ENCODE measurements at places on chromosomes 3 and 15.
A peak's percentile ranks its signal among the peaks of the same experiment; 100 is the strongest.

DNA sequence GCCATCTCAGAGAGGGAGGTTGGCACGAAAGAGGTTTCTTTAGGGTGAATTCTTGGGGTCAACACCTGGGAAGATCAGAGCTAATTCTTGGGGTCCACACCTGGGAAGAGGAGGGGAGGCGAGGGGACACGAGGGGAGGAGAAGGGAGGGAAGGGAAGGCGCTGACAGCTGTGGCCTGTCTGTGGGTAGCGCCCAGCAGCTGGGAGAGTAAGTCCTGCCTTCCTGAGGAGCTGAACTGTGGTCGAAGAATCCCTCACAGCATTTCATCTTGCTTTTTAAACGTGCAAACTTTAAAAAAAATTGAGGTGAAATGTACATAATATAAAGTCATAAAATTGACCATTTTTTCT is 63.2 kb upstream of the CGNL1 start:
- DNase-seq = no peak

- DNase-seq = no peak
These were observed 703.7 kb downstream of the NLGN1 start for GRCh38 chr3:174101244-174101643.

GRCh38 chr3:82627733-82628132 is 866.3 kb upstream of the GBE1 start:
- no peak for DNase-seq

GRCh38 chr3:139293665-139294023 is 50.2 kb upstream of the MRPS22 start:
- DNase-seq = no peak

DNA sequence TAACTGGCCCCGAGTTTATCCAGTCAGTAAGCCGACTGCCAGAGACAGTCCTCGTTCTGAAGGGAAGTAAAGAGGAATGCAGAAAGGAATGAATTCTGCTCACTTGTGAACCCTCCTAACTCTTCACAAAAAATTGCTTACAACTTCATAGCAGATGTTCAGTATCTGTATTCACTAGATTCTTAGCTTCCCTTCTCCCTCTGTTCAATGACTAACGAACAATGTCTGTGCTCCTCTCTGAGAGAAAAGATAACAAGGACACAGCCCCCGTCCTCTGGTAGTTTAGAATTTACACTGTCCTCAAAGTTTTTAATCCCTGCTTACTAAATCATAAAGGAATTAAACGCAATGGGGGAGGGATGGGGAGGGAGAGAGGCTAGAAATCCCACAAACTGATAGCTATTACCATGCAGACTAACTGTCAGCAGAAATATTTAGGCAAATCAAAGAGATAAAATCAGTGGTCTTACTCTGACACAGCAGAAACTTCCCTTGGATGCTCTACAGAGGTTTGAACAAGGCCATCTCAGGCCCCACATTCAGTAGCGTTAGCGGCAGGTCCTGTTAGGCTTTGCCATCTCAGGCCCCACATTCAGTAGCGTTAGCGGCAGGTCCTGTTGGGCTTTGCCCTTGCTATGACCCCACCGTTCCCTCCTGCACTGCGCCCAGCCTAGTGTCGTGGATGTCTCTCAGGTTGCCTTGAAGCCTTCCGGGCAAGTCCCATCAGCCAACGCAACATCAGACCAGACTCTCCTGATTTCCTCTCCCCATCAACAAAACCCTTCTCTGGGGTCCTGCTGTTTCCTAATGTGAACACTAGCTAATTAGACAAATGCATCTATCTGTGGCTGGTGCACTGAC is 23.4 kb downstream of the NRROS start:
- DNase-seq = no peak

DNA sequence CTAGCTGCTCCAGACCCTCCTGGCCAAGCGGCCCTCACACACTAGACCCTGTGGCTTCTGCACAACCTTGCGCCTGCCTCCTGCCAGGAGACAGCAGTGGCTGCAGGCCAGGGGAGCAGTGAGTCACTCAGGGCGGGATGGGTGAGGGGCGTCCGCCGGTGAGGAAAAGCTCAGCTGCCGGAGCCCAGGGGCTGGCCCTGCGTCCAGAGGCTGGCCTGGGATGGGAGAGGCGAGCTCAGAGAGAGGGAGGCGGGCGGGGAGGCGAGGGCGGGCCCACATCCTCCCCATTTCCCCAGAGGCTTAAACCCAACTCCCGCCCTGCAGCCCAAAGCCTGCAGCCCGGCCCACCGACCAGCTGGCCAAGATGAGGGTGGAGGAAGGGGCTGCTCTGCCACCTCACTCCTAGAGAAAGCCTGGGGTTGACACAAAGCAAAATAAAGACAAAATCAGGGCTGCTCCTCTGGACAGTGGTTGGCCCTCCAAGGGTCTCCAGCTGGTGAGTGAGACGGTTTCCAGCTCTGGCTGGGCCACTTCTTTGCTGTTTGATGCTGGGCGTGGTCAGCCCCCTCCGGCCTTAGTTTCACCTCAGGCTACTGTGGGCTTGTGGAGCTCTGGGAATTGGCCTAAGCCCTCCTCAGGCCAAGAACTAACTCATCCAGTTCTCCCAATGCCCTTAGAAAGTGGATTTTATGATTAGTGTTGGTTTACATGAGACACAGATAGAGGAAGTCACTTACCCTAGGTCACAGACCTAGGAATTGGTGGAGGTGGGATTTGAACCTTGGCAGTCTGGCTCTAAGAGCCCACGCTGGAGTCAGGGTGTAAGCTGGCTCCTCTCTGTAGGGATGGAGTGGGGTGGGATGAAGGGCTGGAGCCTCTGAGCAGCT is 50.6 kb downstream of the IQSEC1 start:
- peak; percentile 75 for DNase-seq

- no peak for DNase-seq
These were observed 179.8 kb downstream of the SLCO3A1 start for GRCh38 chr15:92033314-92033713.

- no peak for DNase-seq
These were observed 132.6 kb upstream of the COL8A1 start for GRCh38 chr3:99505646-99506269.

DNA sequence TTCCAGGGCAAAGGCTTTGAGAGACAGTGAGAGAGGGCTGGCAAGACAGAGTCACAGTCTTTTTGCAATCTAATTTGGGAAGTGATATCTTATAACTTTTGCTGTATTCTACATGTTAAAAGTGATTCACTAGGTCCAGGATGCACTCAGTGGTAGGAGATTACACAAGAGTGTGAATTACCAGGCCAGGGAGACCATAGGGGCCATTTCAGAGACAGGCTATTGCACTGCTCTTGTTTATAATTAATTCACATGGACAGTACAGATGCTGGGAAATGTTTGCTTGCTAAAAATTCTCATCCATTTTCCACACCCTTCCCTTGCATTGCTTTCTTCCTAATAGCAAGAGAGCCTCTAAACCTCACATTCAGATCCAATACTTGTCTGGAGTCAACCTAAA is 22.6 kb upstream of the POMGNT2 start:
- no peak for DNase-seq

GRCh38 chr15:34214135-34214534 is 4.2 kb upstream of the KATNBL1 start:
- peak; percentile 41 for DNase-seq

GRCh38 chr3:124602980-124603627 is 127.1 kb upstream of the UMPS start:
- no peak for DNase-seq

GRCh38 chr3:101615525-101615924 is 41.5 kb downstream of the PCNP start:
- no peak for DNase-seq

DNA sequence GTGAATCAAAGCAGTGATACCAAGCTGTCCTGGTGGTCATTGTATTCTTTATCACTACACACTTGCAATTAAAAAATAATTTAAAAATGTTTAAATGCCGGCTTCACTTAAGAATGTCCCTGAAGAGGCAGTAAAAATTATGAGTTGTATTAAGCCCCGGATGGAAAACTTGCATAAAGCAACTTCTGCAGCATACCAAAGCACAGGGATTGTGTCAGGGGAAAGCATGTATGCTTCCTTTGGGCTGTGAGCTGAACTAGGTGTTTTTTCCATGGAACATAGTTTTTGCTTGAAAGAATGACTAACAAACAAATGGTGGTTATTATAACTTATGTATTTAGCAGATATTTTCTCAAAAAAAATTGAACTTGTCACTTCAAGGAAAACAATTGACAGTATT is 143.1 kb downstream of the ARNT2 start:
- DNase-seq = no peak

GRCh38 chr3:197015790-197016736 is 13.6 kb downstream of the MELTF start:
- DNase-seq = no peak

DNA sequence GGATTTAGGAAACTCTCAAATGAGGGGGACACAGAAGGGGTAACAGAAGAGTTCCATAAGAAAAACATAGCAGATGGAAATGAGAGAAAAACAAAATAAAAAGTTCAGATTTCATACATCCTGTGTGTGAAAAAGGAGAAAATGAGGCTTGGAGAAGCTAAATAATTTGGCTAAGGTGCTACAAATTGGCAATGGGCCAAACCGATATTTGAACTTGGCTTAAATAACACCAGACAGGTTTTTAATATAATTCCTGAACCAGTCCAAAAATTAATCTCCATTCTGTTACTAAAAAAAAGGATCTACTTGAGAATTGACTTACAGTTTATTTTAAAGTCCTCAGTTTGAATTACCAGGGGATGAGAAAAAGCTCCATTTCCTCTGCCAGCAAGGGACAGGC is 342.9 kb upstream of the DPH6 start:
- no peak for DNase-seq

- DNase-seq = peak; percentile 11
These were observed 43.1 kb upstream of the TRPC1 start for GRCh38 chr3:142680710-142681109.

DNA sequence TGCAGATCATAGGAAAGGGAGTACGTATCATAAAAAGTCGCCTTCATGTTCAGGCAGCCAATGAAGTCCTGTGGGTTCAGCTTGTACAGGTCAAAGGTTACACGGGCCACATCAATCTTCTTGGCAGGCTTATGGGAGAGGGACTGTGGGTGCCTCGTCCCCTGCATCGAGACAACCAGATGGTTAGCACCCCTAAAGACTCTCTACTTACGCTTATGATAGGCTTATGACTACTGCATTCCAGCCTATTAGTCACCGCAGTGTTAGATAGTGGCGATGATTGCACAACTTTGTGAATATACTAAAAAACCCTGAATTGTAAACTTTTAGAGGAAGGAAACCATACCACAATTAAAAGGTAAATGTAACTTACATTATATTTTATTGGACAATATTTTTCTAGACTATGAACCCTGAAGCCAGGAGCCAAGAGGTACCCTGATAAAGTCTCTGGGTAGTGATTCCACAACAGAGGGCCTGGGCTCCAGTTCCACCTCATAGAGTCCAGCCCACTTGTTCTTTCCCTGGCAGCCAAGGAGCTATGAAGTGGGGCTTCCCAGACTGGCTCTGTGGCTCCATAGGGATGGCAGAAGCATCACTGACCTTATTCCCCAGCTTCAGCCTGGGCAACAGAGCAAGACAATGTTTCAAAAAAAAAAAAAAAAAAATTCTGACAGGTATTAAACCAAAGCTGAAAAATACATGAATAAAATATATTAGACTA is 2.5 kb upstream of the FANCD2 start:
- no peak for DNase-seq

DNA sequence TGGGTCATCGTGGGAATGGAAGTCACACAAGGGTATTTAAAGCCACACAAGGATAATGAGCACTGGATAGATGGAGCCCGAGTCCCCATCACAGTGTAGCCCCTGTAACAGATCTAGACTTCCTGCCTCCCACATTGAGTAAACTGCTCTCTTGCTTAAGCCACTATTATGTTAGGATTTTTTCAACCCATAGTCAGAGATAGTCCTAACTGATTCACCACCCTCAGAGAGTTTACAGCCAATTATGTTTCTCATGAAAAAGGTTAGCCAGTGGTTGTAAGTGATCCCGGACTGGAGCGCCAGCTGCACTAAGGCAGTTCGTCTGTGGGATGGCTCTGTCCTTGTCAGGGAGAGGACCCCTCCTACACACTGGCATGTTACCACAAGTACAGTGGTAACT is 77.0 kb downstream of the KLF13 start:
- no peak for DNase-seq

DNA sequence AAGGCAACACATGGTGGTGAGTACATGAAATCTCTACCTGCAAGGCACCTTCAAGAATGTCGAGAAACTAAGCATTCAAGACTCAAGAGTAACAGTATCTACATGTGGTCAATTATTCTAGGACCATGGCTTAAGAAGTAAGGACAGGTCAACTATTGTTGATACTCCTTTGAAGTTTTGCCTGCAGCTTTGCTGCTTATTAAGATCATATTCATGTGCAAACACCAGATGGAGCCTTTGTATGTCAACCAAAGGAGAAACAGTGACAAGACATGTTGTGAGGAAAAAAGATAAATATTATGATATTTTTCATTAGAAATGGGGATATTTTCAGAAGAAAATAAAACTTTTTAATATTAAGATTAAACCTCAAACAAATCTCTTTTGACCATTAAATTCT is 52.3 kb upstream of the FGF7 start:
- no peak for DNase-seq
